ENCODE measurements at places on chromosomes 11 and 22.

DNA sequence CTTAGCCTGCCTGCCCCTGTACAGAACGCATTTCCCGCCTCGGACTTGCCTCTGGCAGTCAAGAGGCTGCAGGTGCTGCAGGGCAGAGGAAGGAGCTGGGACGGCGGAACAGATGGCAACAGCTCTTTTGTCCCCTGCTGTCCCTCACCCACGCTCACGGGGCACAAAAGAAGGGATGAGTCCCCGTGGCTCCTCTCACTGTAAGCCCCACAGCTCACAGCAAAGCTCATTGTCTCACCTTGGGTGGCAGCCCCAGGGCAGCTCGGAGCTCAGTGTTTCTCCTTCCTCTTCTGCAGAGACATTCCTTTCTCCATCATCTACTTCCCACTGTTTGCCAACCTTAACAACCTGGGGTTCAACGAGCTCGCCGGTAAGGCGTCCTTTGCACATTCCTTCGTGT is 24.3 kb downstream of the SLC25A18 start:
- no peak for DNase-seq

GRCh38 chr11:22787551-22788162 is 41.9 kb downstream of the SVIP start:
- DNase-seq, result no peak

GRCh38 chr11:17828311-17828751 is 93.8 kb downstream of the KCNC1 start:
- peak; percentile 70 for DNase-seq

DNA sequence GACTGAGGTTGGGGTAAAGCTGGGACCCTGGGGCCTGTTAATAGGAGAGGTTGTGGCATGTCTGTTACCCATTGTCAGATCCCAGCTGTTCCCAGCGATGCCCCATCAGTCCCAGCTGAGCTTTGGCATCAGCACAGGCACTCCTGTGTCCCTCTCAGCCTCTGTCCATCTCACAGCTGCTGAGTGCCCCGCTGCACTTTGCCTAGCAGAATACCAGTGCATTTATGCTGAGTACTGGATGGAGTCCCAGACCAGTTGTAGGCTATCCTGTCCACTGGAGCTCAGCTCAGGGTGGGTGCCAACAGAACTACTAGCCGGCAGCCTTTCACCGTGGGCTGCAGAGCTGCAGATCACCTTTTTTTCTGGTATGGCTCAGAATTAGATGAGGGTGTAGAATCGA is 9.9 kb downstream of the FXYD6 start:
- no peak for DNase-seq

GRCh38 chr11:92224407-92225124 is at the start of gene FAT3:
FAT3 (plus strand) TSS chr11:92224818; CDS start chr11:92352113, 127,295 bp downstream.
- DNase-seq, result no peak

GRCh38 chr11:109641549-109641948 is 219.6 kb downstream of the C11orf87 start:
- peak; percentile 18 for DNase-seq

DNA sequence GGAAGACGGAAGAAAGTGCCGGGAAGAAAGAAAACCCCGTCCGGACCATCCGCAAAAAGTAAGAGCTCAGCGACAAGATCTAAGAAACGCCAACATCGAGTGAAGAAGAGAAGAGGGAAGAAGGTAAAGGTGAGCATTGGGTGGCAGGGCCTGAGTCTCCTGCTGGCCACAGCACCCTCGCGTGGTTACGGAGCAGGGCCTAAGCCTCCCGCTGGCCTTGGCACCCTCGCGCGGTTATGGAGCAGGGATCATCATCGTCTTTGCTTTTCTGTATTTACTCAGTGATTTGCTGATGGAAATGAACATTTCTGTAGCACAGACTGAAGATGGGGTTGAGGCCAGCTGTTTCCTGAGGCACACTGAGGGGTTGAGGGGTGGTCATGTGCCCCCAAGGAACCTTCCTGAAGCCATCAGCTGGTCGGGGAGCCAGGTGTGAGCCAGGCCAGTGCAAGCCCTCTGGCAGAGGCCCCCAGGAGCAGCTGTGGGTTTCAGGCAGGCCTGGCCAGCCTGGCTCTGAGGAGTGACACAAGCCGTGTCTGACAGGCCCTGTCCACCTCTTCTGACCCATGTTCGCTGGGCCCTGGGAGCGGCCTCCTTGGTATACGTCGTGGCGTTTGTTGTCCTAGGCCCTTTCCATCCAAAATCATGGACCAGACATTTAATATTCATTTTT is 14.0 kb downstream of the IRF7 start:
- DNase-seq, result no peak

GRCh38 chr11:78414321-78415051 is 3.1 kb downstream of the GAB2 start:
- DNase-seq, result no peak

GRCh38 chr22:22720724-22721261 is 76.4 kb downstream of the GGTLC2 start:
- no peak for DNase-seq

DNA sequence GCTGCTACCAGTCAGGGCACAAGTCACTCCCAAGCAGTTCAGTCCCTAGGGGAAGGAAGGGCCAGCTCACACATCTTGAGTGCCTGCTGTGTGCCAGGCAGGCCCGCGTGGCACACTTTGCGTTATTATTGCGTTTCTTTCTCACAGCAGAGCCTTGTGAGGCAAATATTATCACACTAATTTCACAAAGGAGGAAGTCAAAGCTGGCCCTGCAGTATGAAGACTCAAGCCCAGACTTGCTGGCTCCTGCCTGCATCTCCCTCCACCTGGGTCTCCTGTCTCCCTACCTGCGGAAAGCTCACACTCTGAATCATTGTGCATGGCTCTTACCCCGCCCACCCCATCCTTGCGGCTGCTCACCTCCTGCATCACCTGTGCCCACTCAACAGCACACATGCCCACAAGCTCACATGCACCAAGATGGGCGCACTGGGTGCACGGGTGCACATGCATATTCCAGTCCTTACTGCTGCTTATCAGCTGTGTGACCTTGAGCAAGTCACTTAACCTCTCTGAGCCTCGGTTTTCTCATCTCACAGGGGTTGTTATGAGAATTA is 31.7 kb upstream of the P2RY2 start:
- no peak for DNase-seq

- no peak for DNase-seq
These were observed 18.2 kb upstream of the GRAMD4 start for GRCh38 chr22:46602025-46602424.

Measured in GM04503 (cell line).